Endothelial cell (in vitro differentiated cells): ENCODE measurements at places on chromosomes 6 and 20.

DNA sequence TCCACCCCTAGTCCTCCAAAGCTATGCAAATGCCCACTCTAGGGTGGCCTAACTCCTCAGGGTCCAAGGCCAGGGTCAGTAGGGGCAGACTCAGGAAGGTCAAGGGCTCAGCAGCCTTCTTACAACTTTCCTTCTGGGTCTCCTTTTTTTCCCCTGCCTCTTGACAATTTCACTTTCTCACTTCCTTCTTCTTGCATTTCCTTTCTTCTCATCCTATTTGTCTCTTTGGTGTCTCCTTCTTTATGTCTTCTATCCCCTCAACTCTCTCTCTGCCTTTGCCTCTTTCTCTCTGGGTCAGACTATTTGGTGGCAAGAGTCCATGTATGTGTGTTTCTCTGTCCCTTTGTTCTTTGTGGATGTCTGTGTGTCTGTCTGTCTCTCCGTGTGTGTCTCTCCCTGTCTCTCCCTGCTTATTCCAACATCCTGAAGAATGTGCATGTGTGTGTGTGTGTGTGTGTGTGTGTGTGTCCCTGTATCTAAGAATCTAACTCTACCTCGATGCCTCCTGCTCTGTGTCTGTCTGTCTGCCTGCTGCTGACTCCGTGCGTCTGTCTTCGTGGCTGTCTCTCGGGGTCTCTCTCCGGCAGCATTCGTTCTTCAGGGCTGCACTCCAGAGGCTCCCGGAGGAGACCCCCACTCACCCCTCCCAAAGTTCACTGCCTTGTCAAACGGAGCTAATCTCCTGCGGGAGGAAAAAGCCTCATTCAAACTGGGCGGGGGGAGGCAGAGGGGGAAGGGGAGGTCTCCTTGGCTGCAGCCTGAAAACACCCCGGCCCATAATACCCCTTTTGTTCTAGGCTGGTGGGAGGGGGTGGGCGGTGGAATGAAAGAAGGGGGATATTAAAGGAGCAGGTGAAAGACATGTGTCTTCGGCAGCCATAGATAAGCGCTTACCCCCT is 51.7 kb upstream of the FOXP4 start:
- DNase-seq: no peak

DNA sequence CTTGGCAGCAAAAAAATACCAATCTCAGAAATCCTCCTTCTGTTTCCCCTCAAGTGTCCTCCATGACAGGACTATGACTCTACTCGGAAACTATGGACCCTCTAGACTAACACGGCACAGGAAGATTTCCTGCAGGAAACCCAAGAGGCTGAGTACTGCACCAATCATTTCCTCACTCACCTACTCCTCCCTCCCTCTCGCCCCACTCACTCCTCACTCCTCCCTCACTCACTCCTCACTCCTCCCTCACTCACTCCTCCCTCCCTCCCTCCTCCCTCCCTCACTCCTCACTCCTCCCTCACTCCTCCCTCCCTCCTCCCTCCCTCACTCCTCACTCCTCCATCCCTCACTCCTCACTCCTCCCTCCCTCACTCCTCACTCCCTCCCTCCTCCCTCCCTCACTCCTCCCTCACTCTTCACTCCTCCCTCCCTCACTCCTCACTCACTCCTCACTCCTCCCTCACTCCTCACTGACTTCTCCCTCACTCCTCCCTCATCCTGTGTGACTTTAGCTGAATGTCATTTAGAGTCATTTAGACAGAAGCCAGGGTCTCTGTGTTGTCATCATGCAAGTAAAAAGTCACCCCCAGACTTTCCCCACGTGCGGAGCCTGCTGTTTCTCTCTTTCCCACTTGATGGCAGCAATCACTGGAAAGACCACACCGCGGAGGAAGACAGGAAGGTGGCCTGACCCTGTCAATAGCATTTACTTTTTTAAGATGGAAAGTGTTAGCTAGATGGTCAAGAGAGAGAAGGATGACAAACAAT is 226.8 kb upstream of the PDE10A start:
- DNase-seq: peak; percentile 62

DNA sequence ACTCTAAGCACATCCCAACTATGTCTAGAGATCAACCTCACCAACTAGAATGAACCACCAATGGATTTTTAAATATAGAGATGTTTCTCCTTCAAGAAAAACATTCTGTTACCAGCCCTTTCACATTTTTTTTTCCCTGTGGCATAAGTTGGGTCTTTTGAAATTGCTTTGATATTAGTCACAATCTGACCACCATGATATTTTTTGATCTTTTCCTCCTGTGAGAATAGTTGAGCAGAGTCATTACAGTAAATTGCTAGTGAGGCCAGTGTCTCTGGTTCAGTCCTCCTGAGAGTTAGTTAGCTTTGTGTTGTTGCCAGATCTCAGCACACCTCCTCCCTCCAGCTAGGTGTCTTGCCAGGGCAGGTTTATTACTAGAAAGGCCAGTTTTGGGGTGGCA is 79.7 kb upstream of the MYLIP start:
- no peak for DNase-seq

DNA sequence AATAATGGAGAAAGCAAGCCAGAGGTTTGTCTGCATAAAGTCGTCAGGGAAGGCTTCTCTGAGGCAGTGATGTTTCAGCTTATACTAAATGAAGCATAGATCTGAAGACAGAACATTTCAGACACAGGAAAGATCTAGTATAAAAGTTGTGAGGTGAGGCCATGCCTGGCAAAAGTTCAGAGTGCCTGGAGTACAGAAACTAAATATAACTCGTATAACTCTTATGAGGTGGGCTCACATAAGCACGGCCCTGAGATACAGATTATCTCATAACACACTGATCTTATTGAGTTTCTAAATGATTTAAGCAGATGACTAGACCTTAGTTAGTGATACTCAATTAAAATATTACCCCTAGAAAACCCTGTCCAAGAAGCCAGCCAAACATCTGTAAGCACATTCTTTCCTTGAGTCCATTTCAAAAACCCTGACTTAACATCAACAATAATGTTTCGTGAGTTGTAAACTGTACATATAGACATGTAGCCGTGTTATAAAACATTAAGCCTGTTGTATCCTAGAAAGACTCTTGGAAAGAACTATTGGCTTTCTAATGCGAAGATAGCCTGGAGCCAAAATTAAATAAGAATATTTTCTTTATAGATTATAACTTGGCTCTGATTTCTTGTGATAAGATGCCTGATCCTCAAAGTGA is 667.6 kb downstream of the TENT5A start:
- DNase-seq: no peak

DNA sequence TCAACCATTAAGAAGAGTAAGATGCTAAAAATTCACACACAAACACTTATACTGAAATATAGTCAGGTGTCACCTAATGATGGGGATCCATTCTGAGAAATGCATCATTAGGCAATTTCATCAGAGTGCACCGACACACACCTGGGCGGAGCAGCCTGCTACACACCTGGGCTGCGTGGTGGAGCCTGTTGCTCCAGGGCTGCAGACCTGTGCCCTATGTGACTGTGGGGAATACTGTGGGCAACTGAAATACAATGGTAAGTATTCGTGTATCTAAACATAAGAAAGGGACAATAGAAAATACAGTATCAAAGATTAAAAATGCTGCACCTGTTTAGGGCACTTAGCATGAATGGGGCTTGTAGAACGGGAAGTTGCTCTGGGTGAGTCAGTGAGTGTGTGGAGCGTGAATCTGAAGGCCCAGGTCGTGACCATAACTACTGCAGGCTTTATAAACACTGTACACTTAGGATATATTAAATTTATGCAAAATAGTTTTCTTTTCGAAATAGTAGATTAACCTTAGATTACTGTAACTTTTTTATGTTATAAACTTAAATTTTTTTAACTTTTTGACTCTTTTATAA is 124.4 kb upstream of the AFDN start:
- DNase-seq: no peak

DNA sequence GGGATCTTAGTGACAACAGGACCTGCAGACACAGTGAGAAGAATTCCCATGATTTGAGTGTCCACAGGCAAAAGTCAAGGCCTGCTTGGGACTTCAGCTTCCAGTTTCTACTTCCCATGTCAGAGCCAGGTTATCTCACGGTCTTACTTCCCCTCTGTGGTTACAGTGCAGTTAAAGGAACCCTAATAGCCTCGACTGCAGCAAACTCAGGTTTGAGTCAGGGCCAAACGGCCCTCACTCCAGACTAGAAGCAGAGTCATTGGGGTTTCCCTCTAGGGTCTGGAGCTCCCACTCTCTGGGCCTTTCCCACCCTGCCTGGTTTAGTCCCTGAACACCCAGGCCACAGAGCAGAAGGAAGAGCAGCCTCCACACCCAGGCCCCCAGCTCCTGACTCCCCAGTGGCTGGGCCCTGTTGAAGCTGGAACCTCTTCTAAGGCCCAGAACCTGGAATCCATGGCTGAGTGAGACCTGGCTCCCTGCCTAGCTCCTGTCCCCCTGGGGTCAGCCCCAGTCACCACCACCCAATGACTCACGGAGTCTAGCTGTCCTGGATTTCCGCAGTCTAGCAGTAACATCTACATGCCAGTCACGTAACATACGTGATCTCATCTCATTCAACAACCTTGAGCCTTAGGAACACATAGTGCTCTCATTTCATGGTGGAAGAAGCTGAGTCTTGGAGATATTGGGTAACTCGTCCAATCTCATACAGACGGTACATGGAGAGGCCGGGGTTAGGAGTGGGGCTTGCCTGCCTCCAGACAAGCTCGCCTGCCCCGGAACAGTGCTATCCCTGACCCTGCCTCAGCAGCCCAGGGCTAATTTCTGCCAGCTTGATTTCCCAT is 9.2 kb upstream of the GHRH start:
- DNase-seq: no peak

- DNase-seq: no peak
Observed at GRCh38 chr6:135093578-135093977, 39.0 kb upstream of the HBS1L start.

GRCh38 chr6:131831392-131831791 is 23.6 kb downstream of the ENPP1 start:
- no peak for DNase-seq
